ENCODE measurements at places on chromosomes 7 and 10.
A peak's percentile ranks its signal among the peaks of the same experiment; 100 is the strongest.

DNA sequence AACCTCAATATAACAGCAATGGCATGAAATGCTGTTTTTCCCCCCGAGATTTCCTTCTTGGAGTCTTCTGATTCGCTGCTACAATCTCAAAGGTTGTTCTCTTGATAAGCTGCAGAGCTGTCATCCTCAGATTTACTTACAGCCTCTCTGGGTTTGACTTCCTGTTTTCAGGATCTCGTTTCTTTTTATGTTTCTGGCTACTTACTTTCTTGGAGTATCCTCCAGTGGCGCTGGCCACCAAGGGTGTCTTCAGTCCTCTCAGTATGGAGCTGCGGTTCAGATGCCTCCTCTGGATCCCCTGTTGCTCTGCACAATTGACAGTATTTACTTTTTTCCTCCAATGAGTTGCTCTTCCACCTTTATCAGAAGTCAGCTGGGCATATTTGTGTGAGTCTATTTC, 152.0 kb upstream of the TMEM72 start:
- no peak for DNase-seq

DNA sequence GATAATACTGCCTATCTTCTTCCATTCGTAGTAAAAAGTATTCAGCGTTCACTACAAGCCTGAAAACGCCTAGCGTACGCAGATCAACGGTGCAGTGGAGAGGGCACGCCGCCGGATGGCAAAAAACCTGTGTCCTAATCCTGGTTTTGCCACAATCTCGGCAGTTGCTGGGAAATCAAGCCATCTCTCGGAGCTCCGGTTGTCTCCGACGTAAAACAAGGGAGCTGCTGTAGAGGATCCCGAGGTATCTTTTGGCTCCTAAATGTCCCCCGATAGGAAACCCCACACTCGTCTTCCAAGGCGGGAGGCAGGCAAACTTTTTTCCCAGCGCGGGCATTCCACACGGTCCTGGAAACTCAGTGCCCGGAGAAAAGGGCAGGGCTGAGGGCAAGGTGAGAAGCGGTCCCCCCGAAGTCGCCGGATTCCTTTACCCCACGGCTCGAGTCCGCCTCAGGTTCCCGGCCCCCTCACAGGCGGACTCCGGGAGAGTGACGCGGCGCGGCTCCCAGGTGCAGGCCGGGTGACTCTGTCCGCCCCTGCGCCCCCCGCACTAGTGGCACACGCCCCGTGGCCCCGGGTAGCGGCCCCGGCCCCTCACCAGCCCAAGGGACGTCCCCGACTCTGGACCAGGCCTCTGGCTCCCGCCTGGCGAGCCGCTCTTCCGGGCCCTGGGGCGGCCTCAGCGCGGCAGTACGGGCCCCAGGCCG, 649 bp downstream of the IDE start:
- peak; percentile 16 for DNase-seq

- no peak for DNase-seq
These were observed 66.1 kb downstream of the STEAP1B start for GRCh38 chr7:22433710-22434460.

DNA sequence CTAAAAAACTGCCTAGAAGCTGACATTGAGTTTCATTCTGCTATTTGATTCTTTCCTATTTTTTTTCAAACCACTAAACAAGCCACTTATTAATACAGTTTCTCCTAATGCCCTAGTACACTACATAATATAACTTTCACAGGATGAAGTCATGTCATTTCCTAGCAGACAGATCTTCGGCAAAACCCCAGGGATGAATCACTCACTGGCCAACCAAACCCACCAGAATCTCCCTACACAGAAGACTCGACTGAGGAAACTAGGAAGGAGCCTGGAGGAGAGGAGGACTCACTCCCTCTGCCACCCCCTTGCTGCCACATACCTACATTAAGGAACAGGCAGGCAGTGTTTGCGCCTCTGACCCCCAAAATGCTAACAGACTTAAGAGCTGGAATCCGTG, 33.4 kb downstream of the XPNPEP1 start:
- no peak for DNase-seq

All from stimulated activated CD8-positive, alpha-beta memory T cell treated with anti-CD3 and anti-CD28 coated beads, Interleukin-15, amount 100 ng/mL, for 48 hours (primary cell).